B cell (primary cell): ENCODE measurements at places on chromosomes 2 and 18. TPM values are rescaled to one million over a fixed set of nuclear protein-coding genes. Genes with fewer than 3 reads are reported as not detected.

Gene PRSS56
- polyA plus RNA-seq: not detected in 2 replicates

GRCh38 chr2:128306081-128306930, 12.4 kb downstream of the HS6ST1 start:
- H3K27me3 ChIP-seq: no peaks in the 10 kb centered on the region
- DNase-seq: no peak
- no peak overlapping the region for H3K4me3 ChIP-seq
- H3K27ac ChIP-seq: no peak overlapping the region

- H3K27ac ChIP-seq: no peak overlapping the region
- peaks cover 20% of the 10 kb centered on the region for H3K4me1 ChIP-seq
- H3K4me3 ChIP-seq: no peak overlapping the region
- peak; percentile 13 for DNase-seq
- no peaks in the 10 kb centered on the region for H3K36me3 ChIP-seq
- H3K27me3 ChIP-seq: no peaks in the 10 kb centered on the region
Measured at GRCh38 chr2:12856934-12857601, 140.3 kb downstream of the TRIB2 start.

DNA sequence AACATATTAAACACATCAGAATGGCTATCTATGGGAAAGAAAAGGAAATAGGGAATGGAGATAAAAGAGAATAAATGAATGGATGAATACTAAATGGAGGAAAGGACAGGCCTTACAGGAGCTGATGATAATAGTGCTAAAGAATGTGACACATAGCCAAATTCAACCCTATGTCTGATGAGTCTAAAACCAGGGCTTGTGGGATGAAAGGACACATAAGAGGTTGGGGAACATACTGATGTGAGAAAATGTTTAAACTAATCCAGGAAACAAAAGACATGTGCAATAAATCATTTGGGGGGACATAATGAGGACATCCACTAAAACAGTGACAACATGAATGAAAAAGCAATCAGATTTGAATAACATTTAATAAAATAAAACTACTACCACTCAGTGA, 120.0 kb downstream of the DYM start:
- no peak overlapping the region for H3K4me3 ChIP-seq
- no peak overlapping the region for H3K27ac ChIP-seq
- H3K27me3 ChIP-seq: no peaks in the 10 kb centered on the region
- no peak for DNase-seq

- DNase-seq: no peak
- H3K4me1 ChIP-seq: peaks cover 8% of the 10 kb centered on the region
- H3K27ac ChIP-seq: no peak overlapping the region
Measured at GRCh38 chr18:35749701-35750100, 168.2 kb downstream of the GALNT1 start.

GRCh38 chr18:76051396-76052226, 443.4 kb downstream of the ZNF516 start:
- no peak overlapping the region for H3K4me3 ChIP-seq
- no peak overlapping the region for H3K27ac ChIP-seq
- H3K4me1 ChIP-seq: no peaks in the 10 kb centered on the region
- DNase-seq: no peak
- H3K27me3 ChIP-seq: no peaks in the 10 kb centered on the region
- H3K36me3 ChIP-seq: no peaks in the 10 kb centered on the region

Gene KIF5C
- 1.9 and 3.3 TPM in 2 replicates for polyA plus RNA-seq

Gene CETN1
- polyA plus RNA-seq: not detected in 2 replicates

Gene PAX3
- not detected in 2 replicates for polyA plus RNA-seq

DNA sequence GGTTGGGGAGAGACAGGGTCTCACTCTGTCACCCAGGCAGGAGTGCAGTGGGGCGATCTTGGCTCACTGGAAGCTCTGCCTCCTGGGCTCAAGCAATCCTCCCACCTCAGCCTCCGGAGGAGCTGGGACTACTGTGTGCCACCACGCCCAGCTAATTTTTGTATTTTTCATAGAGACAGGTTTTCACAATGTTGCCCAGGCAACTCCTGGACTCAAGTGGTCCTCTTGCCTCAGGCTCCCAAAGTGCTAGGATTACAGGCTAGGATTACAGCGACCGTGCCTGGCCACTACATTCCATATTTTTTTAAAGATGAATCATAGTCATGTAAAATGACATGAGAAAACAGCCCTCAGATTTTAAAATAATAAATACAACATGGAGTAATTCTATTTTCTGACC, 32.3 kb downstream of the CWC22 start:
- DNase-seq: no peak
- no peaks in the 10 kb centered on the region for H3K4me1 ChIP-seq

DNA sequence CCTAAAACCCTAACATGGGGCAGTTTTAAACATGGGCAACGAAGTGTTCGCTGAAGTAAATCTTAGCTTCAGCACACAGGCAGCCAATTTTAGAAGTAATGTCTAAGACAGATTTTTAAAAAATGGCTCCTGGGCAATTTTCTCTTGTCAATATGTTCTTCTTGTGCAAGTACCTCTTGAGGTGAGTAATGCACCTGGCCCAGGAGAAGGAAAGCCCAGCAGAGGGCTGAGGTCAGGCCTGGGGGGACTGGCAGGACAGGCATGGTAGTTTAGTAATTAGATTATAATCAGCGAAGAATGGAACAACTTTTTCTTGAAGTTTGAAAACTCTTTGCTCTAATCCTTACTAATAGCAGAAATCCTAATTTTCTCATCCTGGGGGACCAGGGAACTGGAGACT, 77.6 kb downstream of the SPRED2 start:
- H3K4me1 ChIP-seq: no peaks in the 10 kb centered on the region
- H3K27me3 ChIP-seq: no peaks in the 10 kb centered on the region
- H3K27ac ChIP-seq: no peak overlapping the region
- H3K4me3 ChIP-seq: no peak overlapping the region
- H3K36me3 ChIP-seq: no peaks in the 10 kb centered on the region

DNA sequence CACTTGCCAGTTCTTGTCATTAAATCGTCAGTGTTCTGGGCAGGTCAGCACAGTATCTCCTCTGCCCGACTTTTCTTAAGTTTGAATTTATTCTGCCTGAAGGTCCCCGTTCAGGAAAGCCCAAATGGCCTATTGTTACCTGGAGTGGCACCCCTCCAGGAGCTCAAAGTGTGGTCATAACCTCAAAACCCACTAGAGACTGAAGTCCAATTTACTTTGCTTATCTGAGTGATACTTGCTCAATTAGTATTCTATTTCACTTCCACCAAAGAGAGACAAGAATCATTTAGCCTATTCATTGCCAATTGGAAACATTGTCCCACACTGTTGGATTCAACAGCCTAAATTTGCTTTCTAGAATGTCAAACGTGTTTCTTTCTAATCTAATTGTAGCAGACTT, 375.3 kb downstream of the LNPK start:
- H3K27me3 ChIP-seq: peaks cover 4% of the 10 kb centered on the region
- no peaks in the 10 kb centered on the region for H3K4me1 ChIP-seq
- H3K4me3 ChIP-seq: no peak overlapping the region
- no peaks in the 10 kb centered on the region for H3K36me3 ChIP-seq
- DNase-seq: no peak

DNA sequence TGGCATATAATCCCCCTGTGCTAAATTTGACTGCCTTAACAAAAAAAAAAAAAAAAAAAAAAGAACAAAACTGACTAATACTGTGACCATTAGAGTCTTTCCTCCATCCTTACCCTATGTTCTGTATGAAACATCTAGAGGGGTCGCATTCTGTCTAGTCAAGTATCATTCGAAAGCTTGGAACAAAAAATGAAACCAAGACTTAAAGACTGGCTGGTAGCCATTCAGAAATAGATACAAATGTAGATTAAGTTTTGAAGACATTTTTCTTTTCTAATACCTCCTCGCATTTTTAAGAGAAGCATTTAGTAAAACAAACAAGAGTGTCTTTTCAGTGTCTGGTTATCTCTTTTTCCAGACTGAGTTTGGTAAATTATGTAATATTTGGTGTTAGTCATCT, 66.7 kb downstream of the SPATS2L start:
- no peak overlapping the region for H3K4me3 ChIP-seq
- H3K4me1 ChIP-seq: peaks cover 5% of the 10 kb centered on the region
- no peaks in the 10 kb centered on the region for H3K27me3 ChIP-seq
- no peaks in the 10 kb centered on the region for H3K36me3 ChIP-seq
- H3K27ac ChIP-seq: no peak overlapping the region
- no peak for DNase-seq

DNA sequence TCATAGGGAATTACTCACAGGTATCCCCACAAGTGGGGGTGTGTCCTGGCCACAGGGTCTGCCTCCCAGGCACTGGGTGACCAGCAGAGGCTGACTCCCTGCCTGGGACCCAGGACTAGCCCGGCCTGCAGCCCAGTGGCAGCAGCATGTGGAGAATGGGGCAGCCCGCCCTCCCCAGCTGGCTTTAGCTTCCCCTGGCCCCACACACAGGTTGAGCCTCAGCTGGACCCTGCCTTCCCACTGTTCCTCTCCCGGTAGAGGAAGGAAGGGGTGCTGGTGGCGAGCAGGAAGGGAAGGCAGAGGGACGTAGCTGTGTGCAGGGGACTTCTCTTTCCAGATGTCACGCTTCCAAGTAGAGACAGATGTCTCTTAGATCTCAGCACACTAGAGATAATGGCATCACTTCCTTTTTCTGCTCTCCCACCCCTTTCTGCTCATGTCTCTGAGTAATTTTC, 51.4 kb downstream of the EMILIN2 start:
- DNase-seq: no peak
- H3K36me3 ChIP-seq: no peaks in the 10 kb centered on the region
- H3K4me1 ChIP-seq: no peaks in the 10 kb centered on the region
- H3K27ac ChIP-seq: no peak overlapping the region
- H3K27me3 ChIP-seq: no peaks in the 10 kb centered on the region

DNA sequence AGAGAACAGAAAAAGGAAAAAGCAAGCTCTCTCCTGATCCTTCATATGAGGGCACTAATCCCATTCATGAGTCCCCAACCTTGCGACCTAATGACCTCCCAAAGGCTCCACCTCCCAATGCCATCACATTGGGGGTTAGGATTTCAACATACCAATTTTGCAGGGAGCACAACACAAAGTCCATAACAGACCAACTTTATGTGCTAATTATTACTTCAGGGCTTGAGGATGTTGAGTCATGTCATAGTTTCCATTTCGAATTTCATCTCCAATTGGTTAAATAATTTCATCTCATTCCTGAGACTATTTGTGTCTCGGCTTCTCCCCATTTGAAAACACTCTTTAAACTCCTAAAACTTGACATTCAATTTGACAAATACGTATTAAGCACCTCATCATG, 69.9 kb upstream of the KLF7 start:
- H3K36me3 ChIP-seq: no peaks in the 10 kb centered on the region
- no peak overlapping the region for H3K27ac ChIP-seq
- H3K4me3 ChIP-seq: no peak overlapping the region
- H3K27me3 ChIP-seq: no peaks in the 10 kb centered on the region

GRCh38 chr2:29660201-29660600, 261.2 kb downstream of the ALK start:
- no peaks in the 10 kb centered on the region for H3K4me1 ChIP-seq
- DNase-seq: no peak
- H3K27me3 ChIP-seq: no peaks in the 10 kb centered on the region
- H3K27ac ChIP-seq: no peak overlapping the region

Gene RAPGEF4
- 0.30 and 0.99 TPM in 2 replicates for polyA plus RNA-seq

DNA sequence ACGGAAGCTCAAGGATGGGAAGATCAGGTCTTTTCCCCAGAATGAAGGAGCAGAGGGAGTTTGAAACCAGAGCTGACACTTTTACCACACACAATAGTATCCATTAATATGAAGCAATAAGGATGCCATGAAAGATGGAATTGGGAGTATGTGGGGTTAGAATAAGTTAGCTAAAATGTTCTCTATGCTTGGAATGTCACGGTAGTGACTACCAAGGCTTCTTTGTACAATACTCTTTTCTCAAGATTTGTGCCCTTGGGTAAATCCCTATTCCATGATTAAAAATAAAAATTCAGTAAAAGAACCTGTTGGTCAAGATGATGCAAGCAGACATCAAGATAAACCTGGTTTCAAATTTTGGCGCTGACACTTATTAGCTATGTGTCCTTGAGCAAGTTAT, 75.0 kb downstream of the NRXN1 start:
- H3K36me3 ChIP-seq: no peaks in the 10 kb centered on the region

Gene ZBTB7C
- polyA plus RNA-seq: not detected in 2 replicates

- H3K36me3 ChIP-seq: no peaks in the 10 kb centered on the region
- H3K4me3 ChIP-seq: no peak overlapping the region
- H3K4me1 ChIP-seq: no peaks in the 10 kb centered on the region
- no peaks in the 10 kb centered on the region for H3K27me3 ChIP-seq
- no peak overlapping the region for H3K27ac ChIP-seq
- DNase-seq: no peak
Measured at GRCh38 chr2:22904126-22904684, 480.8 kb upstream of the KLHL29 start.

Gene SLC5A7
- polyA plus RNA-seq: not detected in 2 replicates

Gene DYNAP
- not detected in 2 replicates for polyA plus RNA-seq

DNA sequence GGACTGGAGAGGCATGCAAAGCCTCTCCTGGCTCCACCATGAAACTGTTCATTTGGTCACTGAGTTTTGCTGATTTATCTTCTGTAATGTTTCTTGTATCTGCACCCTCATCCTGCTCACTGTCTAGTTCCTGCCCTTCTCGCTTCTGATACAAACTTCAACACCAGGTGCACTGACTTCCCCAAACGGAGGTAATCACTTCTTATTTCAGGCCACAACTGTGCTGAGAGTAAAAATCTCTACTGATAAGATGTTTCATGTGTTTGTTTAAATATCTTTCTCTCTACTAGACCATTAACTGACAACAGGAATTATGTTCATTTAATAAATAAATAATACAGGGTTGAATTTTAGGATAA, 10.9 kb upstream of the NT5C1B start:
- no peak overlapping the region for H3K27ac ChIP-seq
- H3K36me3 ChIP-seq: no peaks in the 10 kb centered on the region
- DNase-seq: peak; percentile 7
- H3K4me1 ChIP-seq: peaks cover 5% of the 10 kb centered on the region
- H3K4me3 ChIP-seq: no peak overlapping the region

Gene KLHL29
- 0.95 and 1.3 TPM in 2 replicates for polyA plus RNA-seq

DNA sequence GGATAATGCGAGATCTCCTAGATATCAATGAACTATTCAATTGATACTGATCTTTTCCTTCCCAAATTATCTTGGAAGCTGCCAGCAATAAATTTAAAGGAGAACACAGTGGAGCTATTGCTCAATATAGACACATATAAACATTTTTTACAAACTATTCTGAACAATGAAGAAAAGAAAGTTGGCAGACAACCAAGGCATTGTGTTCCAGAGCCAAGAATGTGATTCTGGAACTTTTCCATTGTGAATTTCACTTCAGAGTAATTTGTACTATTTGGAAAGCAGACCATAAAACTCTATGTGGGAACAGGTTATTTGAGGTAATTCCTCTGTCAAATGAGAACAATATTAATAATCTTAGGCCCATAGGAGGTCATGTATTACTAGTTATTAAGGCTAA, 588.2 kb downstream of the IRS1 start:
- no peaks in the 10 kb centered on the region for H3K36me3 ChIP-seq
- H3K27ac ChIP-seq: no peak overlapping the region
- no peak for DNase-seq
- H3K4me3 ChIP-seq: no peak overlapping the region

Gene PUS10
- 2.5 and 3.2 TPM in 2 replicates for polyA plus RNA-seq

- no peak for DNase-seq
- H3K27ac ChIP-seq: no peak overlapping the region
- no peaks in the 10 kb centered on the region for H3K27me3 ChIP-seq
- no peaks in the 10 kb centered on the region for H3K4me1 ChIP-seq
- no peaks in the 10 kb centered on the region for H3K36me3 ChIP-seq
Measured at GRCh38 chr2:175926272-175926671, 75.8 kb downstream of the LNPK start.

- no peak overlapping the region for H3K27ac ChIP-seq
- no peaks in the 10 kb centered on the region for H3K4me1 ChIP-seq
- no peak overlapping the region for H3K4me3 ChIP-seq
- no peaks in the 10 kb centered on the region for H3K36me3 ChIP-seq
- no peak for DNase-seq
- no peaks in the 10 kb centered on the region for H3K27me3 ChIP-seq
Measured at GRCh38 chr2:18889565-18890332, 300.4 kb upstream of the NT5C1B start.

GRCh38 chr18:79754022-79754761, 43.5 kb upstream of the KCNG2 start:
- no peaks in the 10 kb centered on the region for H3K36me3 ChIP-seq
- H3K27me3 ChIP-seq: no peaks in the 10 kb centered on the region
- no peak overlapping the region for H3K27ac ChIP-seq
- no peak for DNase-seq
